ENCODE measurements at places on chromosomes 2 and 18.

GRCh38 chr2:154189953-154190352 lies 318.2 kb downstream of the GALNT13 start:
- no peak for DNase-seq

- peak; percentile 61 for DNase-seq
Observed at GRCh38 chr2:25274868-25275574, 66.7 kb downstream of the DNMT3A start.

DNA sequence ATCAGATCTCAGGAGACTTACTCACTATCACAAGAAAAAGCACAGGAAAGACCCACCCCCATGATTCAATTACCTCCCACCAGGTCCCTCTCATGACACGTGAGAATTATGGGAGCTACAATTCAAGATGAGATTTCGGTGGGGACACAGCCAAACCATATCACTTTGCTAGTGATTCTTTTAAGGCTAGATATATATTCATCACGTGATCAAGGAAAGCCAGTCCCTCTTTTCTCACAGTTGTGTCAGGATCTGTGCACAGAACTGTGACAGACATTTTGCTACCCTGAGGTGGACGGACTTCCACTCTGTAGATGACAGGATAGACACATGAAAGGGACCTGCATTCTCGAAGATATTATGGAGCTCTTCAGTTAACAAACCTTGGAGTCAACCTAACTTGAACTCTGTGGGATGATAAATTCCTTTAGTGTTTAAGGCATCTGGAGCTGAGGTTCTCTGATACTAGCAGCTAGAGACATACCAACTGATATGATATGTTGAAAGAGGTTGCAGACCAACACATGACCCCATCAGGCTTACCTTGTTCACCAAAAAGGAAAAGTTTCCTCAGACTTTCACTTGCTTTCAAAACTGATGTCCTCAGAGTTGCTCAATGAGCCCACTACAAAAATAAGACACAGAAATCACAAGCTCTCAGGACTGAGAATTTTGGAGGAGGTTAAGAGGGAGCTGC lies 66.3 kb upstream of the SCG2 start:
- DNase-seq: no peak

DNA sequence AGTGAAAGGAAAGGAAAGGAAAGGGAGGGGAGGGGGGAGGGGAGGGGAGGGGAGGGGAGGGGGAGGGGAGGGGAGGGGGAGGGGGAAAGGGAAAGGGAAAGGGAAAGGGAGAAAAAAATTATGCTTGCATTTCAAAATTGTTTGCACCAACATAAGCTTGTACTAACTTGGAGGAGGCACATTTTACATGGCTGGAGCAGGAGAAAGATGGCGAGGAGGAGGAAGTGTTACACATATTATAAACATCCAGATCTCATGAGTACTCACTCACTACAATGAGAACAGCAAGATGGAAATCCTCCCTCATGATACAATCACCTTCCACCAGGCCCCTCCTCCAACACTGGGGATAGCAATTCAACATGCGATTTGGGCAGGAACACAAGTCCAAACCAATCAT lies 660.2 kb upstream of the CDH2 start:
- no peak for DNase-seq

GRCh38 chr2:11071211-11071610 lies 84.1 kb upstream of the SLC66A3 start:
- DNase-seq: no peak

GRCh38 chr2:100237163-100237562 lies 85.1 kb downstream of the LONRF2 start:
- DNase-seq: no peak

DNA sequence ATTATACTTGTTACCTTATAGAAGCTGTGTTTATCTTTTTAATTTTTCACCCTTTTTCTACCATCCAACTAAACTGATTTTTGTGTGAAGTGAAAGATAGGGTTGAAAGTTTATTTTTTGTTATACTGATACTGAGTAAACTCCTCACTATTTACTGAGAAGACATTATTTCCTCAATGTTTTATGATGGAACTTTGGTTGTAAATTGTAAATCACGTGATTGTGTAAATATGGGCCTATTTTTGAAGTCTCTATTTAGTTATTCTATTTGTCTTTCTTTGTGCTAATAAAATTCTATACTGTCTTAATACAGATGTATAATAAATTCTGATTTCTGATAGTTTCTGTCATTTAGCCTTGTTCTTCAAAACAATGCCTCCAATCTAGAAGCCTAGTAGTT lies 697.2 kb upstream of the SLC8A1 start:
- DNase-seq: no peak

GRCh38 chr2:64748561-64748960 lies 94.8 kb upstream of the SERTAD2 start:
- DNase-seq: no peak

DNA sequence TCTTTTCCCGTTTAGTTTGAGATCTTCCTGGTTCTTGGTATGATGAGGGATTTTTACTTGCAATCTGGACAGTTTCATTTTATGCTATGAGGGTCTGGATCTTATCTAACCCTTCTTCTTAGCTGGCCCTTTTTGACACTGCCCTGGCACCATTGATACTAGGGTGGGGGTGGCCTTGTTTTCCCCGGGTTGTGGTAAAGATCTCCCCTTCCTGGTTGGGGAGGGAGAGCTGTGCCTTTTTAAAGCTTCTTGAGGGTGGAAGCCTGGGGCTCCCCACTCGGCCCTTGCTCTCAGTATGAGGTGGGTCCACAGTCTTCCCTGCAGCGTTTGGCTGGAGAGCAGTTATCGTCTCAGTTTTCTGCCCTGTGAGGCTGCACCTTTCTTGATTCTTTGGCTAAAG lies 66.1 kb downstream of the ASB1 start:
- no peak for DNase-seq

DNA sequence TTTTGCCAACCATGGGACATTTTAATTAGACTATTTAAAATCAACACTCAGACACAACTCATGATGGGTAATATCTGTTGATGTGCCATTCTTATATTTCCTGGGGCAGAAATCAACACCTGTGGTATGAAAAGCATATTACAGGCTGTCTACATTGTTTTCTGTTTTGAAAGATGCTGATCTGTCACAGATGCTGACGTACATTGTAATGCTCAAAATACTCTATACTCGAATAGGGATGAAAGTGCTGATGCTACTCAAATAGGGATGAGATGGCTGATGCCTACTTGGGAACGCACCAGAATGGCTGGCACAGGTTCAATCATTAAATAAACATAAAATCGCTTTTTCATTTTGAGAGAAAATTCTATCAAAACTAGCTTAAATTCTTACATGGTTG lies 41.2 kb downstream of the TMEFF2 start:
- no peak for DNase-seq

DNA sequence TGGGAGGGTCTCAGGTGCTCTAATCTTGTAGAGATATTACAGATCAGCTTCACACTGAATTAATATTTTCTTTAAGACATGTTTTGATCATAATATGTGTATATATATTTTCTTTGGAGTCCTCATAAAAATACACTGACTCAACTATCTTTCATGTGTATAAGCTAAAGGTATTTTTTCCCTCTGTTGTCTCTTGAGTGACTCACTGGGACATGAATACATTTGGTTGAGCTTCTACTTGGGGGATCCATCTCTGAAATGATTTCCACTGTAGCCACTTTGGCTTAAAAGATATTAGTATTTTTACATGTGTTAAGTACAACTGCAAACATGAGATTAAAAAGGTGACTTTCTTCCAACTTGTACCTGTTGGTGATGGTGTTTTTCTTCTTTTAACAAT lies 140.8 kb downstream of the TTN start:
- no peak for DNase-seq

GRCh38 chr2:158755310-158756087 lies 39.6 kb upstream of the DAPL1 start:
- DNase-seq: no peak

DNA sequence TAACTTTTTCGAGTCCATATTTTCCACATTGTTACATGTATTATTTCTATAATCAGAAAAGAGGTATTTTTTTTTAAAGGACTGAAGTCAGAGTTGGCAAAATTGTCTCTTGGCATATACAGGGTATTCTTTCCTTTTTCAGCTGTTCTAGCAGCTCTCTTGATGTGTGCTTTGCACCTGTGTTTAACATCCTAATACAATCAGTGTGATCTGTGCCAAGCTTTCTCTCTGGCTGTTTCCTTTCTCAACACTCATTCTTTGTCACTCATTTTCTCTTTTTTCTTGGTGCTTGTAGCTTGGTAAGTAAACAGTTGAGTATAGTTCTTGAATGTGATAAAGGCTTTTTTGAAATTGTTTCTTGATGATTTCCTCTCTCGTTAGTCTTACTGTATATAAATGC lies 9.2 kb downstream of the RNMT start:
- DNase-seq: no peak

DNA sequence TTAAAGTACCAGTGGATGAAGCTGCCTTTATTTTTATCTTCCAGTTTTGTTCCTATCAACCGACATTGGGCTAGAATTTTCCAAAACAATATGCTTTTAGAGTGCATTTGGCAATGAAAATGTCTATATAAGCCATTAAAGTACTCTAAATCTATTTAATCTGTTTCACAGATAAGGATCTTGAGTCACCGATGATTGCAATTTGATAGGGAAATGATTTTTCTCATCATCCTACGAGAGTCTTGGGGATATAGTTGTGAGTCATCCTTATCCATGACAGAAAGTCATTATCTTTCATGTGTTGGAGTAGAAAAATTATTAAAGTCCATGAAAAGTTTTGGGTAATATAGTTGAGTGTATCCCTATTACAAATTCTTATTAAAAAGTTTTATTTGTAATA lies 26.1 kb downstream of the SLC39A10 start:
- no peak for DNase-seq

- no peak for DNase-seq
Observed at GRCh38 chr2:19607931-19608771, 249.7 kb upstream of the OSR1 start.

Data from CD4-positive, alpha-beta T cell treated with Interleukin-6 at 100 ng/mL for 8 hours (primary cell).